ENCODE measurements at places on chromosomes 3 and 15.

DNA sequence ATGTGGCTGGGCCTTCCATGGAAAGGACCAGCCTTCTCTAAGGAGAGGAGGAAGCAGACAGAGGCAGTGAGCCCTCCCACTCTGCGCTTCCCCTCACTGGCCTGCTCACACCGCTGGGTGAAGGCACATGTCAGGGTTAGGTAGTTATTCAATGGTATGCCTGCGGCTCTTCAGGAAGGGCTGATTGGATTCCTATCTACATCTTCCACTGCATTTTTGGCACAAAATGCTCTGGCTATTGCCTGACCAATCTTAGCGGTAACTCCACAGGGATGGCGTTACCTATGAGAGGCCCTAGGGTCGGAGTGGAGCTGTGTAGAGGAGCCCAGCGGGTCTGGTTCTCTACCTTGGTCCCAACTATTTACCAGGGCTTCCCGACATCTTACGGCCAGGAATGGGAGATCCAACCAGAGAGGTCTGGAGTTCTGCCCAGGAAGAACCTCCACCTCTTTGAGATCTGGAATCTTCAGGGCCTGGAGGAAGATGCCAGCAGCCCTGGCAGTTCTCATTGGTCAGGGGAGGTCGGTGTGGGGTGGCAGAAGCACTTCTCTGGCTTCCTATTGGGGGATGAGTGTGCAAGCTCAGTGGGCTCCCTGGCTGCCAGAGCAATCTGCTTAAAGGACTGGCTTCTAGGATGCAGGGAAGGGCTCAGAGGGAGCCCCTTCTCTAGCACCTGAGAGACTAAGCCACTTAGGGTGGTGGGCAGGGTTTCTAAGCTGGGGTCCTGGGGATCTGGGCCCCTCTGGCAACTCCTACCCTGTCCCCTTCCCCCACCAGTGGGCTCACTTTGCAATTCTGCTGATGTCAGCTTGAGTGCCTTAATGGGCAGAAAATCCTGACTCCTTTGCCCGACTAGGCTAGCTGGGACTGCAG, 24.3 kb downstream of the SNX33 start:
- no peak for DNase-seq

GRCh38 chr3:14539742-14540491, at the start of gene GRIP2:
Gene GRIP2 (minus strand): TSS chr3:14540342. CDS start chr3:14540308, 34 bp downstream.
- DNase-seq: no peak

- DNase-seq: no peak
Observed at GRCh38 chr15:63605816-63606215, 8.6 kb downstream of the FBXL22 start.

DNA sequence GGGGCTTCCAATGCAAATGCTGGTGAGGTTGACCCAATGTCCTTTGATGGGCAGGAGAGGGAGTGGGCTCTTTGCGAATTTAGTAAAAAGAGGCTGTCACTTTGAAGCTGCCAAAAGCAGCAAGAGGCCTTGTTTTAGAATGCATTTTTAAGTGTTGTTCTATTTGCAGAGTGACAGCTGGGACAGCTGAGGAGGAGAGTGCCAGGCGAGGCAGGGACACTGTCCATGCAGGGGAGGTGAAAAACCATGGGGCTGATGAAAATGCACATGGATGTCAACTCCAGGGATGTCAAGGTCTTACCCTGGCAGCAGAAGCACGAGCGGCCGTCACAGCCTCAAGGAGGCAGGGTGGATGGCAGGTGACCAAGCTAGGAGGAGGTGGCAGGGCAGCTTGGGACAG, 279.8 kb downstream of the ADAMTS17 start:
- no peak for DNase-seq

DNA sequence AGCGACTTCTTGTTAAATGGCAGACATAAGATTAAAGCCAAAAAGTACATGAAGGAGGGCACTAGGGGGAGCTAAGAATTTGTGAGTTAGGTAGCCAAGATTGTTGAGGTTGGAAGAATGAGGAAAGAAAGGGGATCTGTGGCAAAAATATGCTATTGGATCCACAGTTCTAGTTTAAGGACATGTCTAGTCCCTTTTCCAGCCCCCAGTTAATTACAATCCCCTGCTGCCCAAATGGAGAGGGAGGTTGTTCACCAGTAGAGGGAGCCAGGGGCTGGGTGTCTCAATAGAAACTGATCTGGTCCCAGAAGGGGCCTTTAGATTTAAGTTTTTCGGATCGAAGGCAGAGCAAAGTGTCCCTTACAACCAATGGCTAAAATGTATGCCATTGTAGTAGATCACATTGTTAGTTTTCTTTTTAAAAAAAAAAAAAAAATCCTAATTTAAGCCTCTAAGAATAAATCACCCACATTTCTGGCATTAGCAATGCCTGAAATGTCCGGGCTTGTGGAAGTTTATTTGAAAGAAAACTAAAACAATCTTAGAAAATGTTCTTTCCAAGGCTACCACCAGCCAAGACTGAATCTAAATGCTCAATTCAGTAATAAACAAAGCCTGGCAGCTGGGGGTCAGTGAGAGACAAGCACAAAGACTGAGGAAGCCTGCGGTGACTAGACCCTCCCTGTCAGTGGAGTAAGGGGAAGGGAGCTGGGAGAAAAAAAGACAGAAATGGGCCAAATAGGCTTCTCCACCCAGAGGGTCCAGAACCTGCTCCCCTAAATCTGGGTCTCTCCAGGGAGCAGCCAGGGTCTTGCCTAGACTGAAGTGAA, 7.1 kb downstream of the COL8A1 start:
- no peak for DNase-seq

GRCh38 chr3:192054881-192055280, 593.9 kb downstream of the PYDC2 start:
- no peak for DNase-seq
